Left ventricle myocardium inferior (tissue), 1 donor: ENCODE measurements at places on chromosomes 11 and 22.
A peak's percentile ranks its signal among the peaks of the same experiment; 100 is the strongest.

DNA sequence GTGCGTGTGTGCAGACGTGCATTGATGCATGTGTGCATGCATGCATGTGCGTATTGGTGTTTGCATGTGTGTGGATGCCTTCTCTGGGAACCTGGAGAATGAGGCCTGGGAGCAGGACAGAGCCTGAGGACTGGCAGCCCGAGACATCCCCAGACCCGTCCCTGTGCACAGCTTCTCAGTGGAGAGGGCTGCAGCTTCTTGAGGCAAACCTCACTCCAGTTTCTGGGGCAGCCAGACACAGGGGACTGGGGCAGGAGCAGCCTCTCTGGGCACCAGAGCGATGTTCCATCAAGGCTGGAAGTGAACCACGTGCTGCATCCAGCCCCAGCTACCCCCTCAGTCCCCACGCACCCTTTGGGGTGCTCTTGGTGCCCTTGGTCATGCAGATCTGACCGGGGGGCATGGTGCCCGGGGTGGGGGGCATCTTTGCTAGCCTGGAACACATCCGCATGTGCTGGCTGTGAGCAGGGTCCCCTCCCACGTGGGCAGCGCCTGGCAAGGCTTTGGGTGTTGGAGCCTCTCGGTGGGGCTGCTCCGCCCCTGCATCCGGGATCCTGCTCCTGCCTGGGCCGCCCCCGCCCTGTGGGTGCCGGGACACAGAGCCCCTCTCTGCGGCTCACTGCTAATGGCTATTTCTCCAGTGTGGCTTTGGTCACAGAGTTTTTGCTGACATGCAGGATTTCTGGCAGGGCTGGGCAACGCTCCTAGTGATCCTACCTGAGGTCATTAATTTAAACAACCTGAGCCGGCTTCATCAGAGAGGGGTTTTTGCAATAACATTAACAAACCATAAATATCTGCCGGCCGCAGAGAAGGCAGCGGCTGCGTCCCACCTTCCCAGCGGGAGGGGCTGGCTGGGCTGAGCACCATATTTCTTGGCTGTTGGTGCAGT lies 434.7 kb downstream of the TBC1D22A start:
- DNase-seq = no peak

GRCh38 chr11:86194998-86195397 lies 49.6 kb upstream of the EED start:
- no peak for DNase-seq

GRCh38 chr11:8543278-8543677 lies 50.8 kb downstream of the STK33 start:
- DNase-seq = no peak

DNA sequence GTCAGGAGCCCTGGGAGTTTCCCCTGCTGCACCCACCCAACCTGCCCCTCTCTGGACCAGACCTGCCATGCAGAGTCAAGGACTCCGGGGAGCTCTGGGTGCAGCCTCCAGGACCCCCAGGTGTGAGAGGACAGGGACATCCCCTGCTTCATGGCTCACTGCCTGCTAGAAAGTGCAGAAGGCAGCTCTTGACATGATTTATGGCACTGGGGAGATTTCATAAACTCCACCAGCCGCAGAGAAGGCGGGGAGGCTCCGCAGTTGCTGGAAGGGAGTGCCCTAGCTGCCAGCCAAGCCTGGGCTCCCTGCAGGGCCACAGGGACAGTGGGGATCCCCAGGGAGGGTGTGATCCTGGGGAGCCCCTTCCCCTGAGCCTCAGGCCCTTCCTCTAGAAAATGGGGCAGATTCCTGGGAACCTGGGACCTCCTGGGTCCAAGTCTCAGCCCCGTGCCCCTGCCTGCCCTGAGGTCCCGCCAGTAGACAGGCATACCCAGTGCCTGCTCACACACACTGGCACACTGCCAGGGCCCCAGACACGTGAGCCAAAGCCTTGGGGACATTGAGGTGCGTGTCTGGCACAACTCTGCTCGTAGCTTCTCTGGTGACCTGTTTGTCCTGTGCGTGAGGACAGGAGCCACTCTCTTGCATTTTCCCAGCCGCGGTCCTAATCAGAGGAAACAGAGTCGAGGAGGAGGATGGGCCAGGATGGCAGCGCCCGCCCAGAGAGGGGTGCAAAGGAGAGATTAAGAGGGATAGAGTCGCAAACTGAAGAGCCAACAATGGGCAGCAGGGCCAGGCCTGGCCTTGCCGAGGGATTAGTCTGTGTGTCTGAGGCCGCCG lies 13.8 kb downstream of the CABP7 start:
- peak; percentile 28 for DNase-seq

DNA sequence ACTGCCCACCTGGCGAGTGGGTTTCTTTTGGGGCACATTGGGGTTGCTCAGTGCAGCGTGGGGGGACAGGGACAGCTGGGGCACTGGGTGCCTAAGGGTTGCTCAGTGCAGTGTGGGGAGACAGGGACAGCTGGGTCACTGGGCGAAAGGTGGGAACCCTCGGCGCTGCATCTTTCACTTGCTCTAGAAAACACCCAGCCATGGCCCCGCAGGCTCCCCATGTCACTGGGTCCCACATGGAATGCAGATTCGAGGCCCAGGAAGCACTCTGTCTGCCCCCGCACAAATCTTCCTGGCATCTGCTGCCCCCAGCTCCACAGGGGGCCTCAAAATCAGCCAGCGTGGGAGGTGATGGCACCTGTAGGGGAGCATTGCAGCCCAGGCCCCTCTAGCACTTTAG lies 229.3 kb downstream of the BRD1 start:
- no peak for DNase-seq

- DNase-seq = no peak
Observed at GRCh38 chr11:88555829-88556202, 218.3 kb upstream of the CTSC start.

GRCh38 chr22:49449377-49449776 lies 378.3 kb downstream of the BRD1 start:
- DNase-seq = no peak

GRCh38 chr22:26656891-26657851 lies at the start of gene MIAT:
MIAT (plus strand) TSS chr22:26657588.
- DNase-seq = no peak

DNA sequence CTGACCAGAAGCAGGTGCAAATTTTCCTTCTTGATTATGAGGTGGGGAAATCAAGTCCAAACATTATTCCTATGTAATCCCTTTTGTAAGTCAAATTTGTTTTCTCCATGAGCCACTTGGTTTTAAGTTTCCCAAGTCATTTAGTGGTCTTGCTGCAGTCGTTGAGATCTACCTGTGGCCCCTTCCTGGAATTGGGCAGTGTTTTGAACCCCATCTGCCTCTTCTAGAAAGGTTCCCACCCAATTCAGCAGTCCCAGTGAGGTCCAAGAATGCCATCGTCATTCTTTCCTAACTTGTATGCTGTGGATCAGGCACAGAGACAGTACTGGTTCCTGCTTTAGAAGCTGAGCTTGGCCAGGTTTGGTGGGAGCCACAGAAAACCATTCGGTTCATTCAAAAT lies 77.8 kb upstream of the GNAZ start:
- DNase-seq = no peak

GRCh38 chr11:119378851-119379465 lies 2.5 kb downstream of the USP2 start:
- no peak for DNase-seq

GRCh38 chr11:67054346-67054835 lies 2.3 kb upstream of the RHOD start:
- DNase-seq = no peak

DNA sequence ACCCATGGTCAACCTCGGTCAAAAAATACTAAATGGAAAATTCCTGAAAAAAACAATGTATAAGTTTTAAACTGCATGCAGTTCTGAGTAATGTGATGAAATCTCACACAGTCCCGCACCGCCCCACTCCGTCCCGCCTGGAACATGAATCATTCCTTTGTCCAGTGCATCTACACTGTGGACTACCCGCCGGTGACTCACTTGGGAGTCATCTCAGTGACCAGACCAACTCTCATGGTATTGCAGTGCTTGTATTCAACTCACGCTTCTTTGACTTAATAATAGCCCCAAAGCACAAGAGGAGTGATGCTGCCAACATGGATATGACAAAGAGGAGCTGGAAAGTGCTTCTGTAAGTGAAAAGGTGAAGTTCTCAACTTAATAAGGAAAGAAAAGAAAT lies 48.8 kb downstream of the ARHGAP32 start:
- DNase-seq = peak; percentile 59

- no peak for DNase-seq
Observed at GRCh38 chr22:49404020-49404419, 423.7 kb downstream of the BRD1 start.

- DNase-seq = no peak
Observed at GRCh38 chr11:92540096-92540495, 315.5 kb downstream of the FAT3 start.

DNA sequence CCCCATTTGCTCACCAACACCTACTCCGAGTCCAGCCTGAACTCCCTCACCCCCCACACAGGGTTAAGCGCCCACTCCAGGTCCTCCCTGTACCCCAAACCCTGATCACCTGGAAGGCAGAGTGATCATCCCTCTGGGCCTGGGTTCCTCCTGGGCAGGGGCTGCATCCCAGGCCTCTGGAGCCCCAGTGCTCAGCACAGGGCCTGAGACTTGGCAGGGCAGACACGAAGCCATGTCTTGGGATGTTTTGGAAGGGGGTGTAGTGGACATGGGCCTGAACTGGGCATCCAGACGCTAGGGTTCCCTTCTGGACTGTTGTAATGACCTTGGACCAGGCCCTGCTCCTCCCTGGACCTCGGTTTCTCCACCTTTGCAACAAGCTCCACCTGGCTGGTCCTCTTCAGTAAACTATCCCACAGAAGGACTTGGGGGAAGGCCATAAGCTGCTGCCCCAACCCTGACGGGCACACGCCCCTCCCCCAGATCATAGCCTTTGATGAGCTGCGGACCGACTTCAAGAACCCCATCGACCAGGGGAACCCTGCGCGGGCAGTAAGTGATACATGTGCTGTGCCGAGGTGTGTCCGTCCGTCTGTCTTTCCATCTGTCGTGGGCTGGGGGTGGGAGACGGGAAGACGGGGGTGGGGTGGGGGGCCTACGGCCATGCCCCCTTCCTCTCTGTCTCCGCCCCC lies 3.9 kb downstream of the CNIH2 start:
- no peak for DNase-seq

DNA sequence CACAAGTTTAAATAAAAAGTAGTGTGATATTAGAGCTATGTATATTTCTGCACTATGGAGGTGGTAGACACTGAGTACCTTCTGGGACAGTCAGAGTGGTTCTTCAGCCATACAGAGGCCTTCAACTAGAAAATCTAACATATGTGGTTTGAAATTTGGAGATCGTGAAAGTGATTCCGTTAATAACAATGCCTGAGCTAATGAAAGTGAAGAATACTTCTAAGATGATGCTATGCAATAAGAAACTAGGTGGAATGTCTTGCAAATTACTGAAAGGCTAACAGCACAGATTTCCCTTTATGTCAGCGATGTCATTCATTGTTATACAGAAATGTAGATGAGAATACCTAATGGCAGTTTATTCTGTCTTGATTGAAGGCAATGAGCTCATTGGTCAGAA lies 1984.7 kb upstream of the RAG2 start:
- no peak for DNase-seq

DNA sequence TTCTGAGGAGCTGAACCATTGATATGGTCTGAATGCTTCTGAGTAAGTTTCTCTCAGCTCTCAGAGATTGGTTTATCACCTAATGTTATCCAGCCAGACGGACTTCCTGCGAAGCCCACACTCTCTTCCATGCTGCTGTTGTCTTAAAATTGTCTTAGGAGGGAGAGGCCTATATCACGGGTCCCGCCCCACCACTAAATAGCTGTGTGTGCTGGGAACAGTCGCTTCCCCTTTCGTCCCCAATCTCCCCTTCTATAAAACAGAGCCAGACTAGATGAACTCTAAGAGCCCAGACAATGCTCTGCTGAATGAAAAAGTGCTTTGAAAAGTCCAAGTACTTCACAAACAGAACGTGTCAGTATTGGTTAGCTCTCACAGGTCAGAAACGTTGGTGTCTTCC lies 81.4 kb upstream of the AKIP1 start:
- DNase-seq = no peak

- DNase-seq = no peak
Observed at GRCh38 chr11:128715691-128716561, 22.1 kb downstream of the FLI1 start.

DNA sequence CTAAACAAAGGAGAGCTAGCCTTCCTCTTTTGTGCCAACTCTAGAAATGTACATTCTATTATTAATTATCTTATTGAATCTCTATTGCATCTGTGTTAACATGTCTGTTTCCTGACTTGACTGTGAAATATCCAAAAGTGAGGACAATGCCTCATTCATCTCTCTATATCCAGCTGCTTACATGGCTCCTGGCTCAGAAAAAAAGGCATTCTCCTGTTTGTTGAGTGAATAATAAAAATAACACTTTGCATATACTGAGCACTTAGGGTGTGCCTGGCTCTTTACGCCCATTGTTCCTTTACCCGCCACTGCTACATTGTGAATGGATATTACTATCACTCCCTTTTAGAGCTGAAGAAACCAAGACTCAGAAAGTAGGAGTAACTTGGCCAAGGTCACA lies 19.9 kb downstream of the NRXN2 start:
- DNase-seq = no peak

DNA sequence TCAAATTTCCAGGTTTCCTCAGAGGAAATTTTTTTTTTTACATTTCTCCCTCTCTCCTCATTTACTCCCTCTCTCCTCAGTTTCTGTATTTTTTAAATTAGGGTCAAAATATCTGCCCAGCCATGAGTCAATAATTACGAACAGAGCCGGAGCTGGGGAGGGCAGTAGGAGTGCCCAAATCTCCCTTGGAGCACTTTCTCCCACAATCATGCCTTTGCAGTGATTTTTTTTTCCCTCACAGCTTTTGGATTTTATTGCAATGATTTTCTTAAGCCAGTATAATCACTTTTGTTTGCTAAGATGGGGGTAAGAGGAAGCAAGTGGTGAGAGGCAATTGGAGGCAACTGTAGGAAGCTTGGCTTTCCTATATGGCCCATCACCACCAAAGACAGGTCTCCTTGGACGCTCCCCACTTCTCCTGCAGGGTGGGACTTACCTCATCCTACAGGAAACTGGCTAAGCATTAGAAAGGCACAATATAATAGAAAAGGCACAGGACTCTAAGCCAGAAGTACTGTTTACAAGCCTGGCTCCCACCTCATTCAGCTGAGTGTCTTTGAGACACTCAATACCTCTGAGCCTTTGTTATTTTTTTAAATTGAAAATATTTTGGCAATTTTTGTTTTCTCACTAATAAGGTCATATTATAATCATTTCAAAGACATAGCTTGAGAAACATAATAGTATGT lies 192.6 kb upstream of the PITPNB start:
- DNase-seq = no peak

- DNase-seq = no peak
Observed at GRCh38 chr11:100003985-100004384, 683.1 kb upstream of the ARHGAP42 start.

DNA sequence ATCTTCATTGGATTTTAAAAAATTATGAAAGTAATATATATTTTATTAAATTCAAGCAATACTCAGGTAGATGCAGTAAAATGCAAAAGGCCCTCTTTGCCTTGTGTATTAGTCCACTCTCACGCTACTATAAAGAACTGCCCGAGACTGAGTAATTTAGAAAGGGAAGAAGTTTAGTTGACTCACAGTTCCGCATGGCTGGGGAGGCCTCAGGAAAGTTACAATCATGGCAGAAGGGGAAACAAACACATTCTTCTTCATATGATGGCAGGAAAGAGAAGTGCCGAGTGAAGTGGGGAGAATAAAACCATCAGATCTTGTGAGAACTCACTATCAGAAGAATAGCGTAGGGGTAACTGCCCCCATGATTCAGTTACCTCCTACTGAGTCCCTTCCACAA lies 130.8 kb downstream of the HIPK3 start:
- no peak for DNase-seq
